Activated CD4-positive, alpha-beta memory T cell treated with anti-CD3 and anti-CD28 coated beads, Interleukin-2, amount 10 ng/mL, durations not matched to agents 7 days and 5 days (primary cell): ENCODE measurements at places on chromosomes 4 and X.

DNA sequence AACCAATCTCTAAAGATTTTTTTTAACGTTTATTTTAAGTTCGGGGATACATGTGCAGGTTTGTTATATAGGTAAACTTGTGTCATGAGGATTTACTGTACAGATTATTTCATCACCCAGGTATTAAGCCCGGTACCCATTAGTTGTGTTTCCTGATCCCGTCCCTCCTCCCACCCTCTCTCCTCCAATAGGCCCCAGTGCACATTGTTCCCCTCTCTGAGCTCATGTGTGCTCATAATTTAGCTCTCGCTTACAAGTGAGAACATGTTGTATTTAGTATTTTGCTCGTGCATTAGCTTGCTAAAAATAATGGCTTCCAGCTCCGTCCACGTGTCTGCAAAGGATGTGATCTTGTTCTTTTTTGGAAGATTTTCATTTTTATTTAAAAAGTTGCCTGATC, 2309.4 kb upstream of the AGA start:
- no peaks in the 10 kb centered on the region for H3K27me3 ChIP-seq
- H3K27ac ChIP-seq = no peak overlapping the region
- no peaks in the 10 kb centered on the region for H3K36me3 ChIP-seq
- DNase-seq = no peak

- H3K4me1 ChIP-seq = no peaks in the 10 kb centered on the region
- H3K4me3 ChIP-seq = no peak overlapping the region
- H3K36me3 ChIP-seq = no peaks in the 10 kb centered on the region
- DNase-seq = no peak
- H3K27ac ChIP-seq = no peak overlapping the region
- H3K27me3 ChIP-seq = no peaks in the 10 kb centered on the region
Measured at GRCh38 chr4:149055624-149056023, 613.4 kb upstream of the NR3C2 start.

- no peaks in the 10 kb centered on the region for H3K36me3 ChIP-seq
- no peaks in the 10 kb centered on the region for H3K4me1 ChIP-seq
- no peak overlapping the region for H3K27ac ChIP-seq
- no peaks in the 10 kb centered on the region for H3K27me3 ChIP-seq
Measured at GRCh38 chrX:6163721-6164120, 64.9 kb downstream of the NLGN4X start.

GRCh38 chr4:7066493-7066892, 1.4 kb downstream of the GRPEL1 start:
- H3K4me3 ChIP-seq = peak overlapping the region; percentile 90
- peak overlapping the region; percentile 78 for H3K27ac ChIP-seq

- H3K27ac ChIP-seq = no peak overlapping the region
- H3K4me3 ChIP-seq = no peak overlapping the region
- no peaks in the 10 kb centered on the region for H3K36me3 ChIP-seq
- H3K4me1 ChIP-seq = no peaks in the 10 kb centered on the region
- H3K27me3 ChIP-seq = no peaks in the 10 kb centered on the region
Measured at GRCh38 chr4:31983677-31984076, 1263.5 kb downstream of the PCDH7 start.

DNA sequence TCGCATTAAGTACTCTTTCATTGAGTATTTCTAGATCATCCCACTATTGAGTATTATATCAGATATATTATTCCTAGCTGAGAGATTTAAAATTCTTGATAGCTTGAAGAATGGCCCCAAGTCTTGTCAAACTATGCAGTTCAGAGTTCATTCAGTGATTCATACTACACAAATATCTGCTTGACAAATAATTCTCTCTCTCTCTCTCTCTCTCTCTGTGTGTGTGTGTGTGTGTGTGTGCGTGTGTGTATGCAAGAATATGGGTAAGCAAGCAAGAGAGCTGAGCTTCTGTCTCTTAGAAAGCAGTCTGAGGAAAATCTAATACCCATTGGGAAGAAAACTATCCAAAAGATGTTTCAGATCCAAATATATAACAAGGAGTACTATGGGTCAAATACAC, 142.0 kb downstream of the SLC10A7 start:
- no peaks in the 10 kb centered on the region for H3K27me3 ChIP-seq
- DNase-seq = no peak
- no peak overlapping the region for H3K4me3 ChIP-seq
- H3K36me3 ChIP-seq = peaks cover 2% of the 10 kb centered on the region
- no peak overlapping the region for H3K27ac ChIP-seq

- no peaks in the 10 kb centered on the region for H3K36me3 ChIP-seq
- H3K4me3 ChIP-seq = no peak overlapping the region
- peaks cover 23% of the 10 kb centered on the region for H3K4me1 ChIP-seq
- no peak for DNase-seq
Measured at GRCh38 chrX:46793386-46794143, 34.6 kb upstream of the SLC9A7 start.

- no peaks in the 10 kb centered on the region for H3K36me3 ChIP-seq
- no peaks in the 10 kb centered on the region for H3K4me1 ChIP-seq
- DNase-seq = no peak
- no peak overlapping the region for H3K27ac ChIP-seq
Measured at GRCh38 chrX:153870288-153870690, 15.7 kb downstream of the L1CAM start.

DNA sequence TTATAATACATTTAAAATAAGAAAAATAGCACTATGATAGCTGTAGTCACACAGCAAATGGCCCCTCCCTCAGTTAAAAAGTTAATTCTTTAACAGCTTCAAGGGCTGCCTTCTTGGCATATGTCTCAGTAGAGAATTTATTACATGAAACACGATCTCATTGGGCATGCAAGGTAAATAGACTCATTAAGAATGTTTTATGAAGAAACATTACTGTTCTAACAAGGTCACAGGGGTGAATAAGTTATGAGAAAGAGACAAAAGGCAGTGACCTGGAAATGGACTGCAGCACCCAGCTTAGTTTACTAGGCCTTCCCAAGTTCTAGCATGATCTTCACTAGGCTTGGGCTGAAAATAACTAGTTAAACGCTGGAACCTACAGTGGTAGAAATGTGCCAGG, 277.7 kb downstream of the NR3C2 start:
- H3K36me3 ChIP-seq = no peaks in the 10 kb centered on the region
- H3K27me3 ChIP-seq = no peaks in the 10 kb centered on the region
- H3K4me3 ChIP-seq = no peak overlapping the region
- peaks cover under 1% of the 10 kb centered on the region for H3K4me1 ChIP-seq
- H3K27ac ChIP-seq = no peak overlapping the region
- DNase-seq = no peak

DNA sequence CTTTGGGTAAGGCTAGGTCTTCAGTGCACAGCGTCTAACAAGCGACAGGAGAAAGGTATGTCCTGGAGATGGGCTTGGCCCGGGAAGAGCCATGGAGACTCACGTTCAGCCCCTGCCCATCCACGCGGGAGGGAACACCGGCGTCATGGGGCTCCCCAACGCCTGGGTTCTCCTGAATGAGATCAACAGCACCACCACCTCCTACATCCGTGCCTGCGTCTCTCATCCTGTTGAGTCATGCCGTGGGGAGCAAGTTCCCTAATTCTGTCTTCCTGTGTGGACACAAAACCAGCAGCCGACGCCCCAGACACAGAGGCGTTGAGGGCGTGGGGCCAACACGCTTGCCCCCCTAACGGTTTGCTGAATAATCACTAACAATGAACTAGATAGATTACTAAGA, 20.1 kb upstream of the IL3RA start:
- peaks cover 22% of the 10 kb centered on the region for H3K4me1 ChIP-seq
- peak; percentile 55 for DNase-seq
- no peaks in the 10 kb centered on the region for H3K27me3 ChIP-seq
- H3K36me3 ChIP-seq = peaks cover 8% of the 10 kb centered on the region

DNA sequence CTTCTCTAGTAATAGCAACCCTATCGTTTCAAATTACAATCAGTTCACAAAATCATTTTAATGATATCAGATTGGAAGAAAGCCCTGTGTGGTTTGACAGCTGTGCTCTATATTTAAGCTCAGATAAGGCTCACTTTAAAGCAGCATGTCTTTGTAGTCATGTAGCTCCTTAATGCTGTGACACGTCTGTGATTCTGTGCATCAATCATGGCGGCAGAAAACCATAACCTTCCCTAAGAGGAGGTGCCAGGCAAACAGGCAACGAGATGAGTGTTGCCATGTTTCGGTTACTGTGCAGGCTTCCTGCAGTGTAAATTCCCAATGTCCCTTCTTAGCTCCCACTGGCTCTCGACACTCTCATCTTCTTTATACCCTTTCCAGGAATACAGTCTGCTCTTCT, 212.7 kb downstream of the GRID2 start:
- H3K4me3 ChIP-seq = no peak overlapping the region
- no peaks in the 10 kb centered on the region for H3K4me1 ChIP-seq
- H3K27me3 ChIP-seq = no peaks in the 10 kb centered on the region
- no peak for DNase-seq
- no peak overlapping the region for H3K27ac ChIP-seq

DNA sequence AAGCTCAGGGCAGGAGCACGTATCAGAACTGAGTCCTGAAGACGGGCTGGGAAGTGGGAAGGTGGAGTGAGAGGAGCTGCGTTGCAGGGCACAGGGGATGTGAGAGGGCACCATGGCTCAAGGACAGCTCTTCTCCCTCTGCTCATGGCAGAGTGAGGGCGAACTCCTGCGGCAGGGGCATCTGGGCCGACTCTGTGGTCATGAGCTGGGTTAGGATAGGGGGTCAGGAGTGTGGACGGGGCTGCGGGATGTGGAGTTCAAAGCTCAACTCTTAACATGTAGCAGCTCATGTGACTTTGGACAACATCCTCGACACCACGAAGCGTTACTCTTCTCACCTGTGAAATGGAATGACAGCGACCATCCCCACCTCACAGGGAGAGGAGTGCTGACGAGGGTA, 19.4 kb upstream of the SORCS2 start:
- peaks cover 10% of the 10 kb centered on the region for H3K4me1 ChIP-seq
- no peaks in the 10 kb centered on the region for H3K36me3 ChIP-seq
- H3K27me3 ChIP-seq = peaks cover 37% of the 10 kb centered on the region

GRCh38 chrX:151155234-151155633, 21.1 kb upstream of the GPR50 start:
- H3K4me1 ChIP-seq = no peaks in the 10 kb centered on the region
- peaks cover 5% of the 10 kb centered on the region for H3K27me3 ChIP-seq
- no peak overlapping the region for H3K27ac ChIP-seq
- DNase-seq = no peak
- H3K4me3 ChIP-seq = no peak overlapping the region
- no peaks in the 10 kb centered on the region for H3K36me3 ChIP-seq

GRCh38 chr4:150078041-150078578, at the start of gene DCLK2:
Gene DCLK2 (plus strand): TSS chr4:150078445. CDS start chr4:150079028, 583 bp downstream.
- peak; percentile 17 for DNase-seq
- no peaks in the 10 kb centered on the region for H3K36me3 ChIP-seq
- H3K4me1 ChIP-seq = peaks cover 9% of the 10 kb centered on the region
- H3K4me3 ChIP-seq = peak within 1 kb of the TSS; percentile 49
- H3K27me3 ChIP-seq = peaks cover 57% of the 10 kb centered on the region

DNA sequence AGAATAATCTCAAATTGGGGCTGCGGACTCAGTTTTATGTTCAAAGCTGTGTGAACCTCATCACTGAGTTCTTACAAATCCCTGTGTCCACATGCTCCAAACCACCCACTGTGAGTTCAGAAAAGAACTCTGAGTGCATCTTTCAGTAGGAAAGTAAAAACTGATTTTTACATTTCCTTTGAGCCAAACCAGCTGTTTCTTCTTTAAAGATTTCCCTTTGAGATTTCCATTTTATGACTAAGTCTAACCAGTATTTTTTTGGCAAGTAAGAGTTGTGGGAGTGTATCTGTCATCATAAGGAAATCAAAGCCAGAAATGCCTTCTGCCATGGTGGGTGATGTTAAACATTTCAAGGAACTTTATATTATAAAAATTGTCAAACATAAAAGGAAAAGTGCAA, 100.0 kb downstream of the TET2 start:
- H3K4me3 ChIP-seq = no peak overlapping the region
- no peak for DNase-seq
- H3K36me3 ChIP-seq = peaks cover 32% of the 10 kb centered on the region
- H3K4me1 ChIP-seq = no peaks in the 10 kb centered on the region
- no peak overlapping the region for H3K27ac ChIP-seq
- H3K27me3 ChIP-seq = no peaks in the 10 kb centered on the region

DNA sequence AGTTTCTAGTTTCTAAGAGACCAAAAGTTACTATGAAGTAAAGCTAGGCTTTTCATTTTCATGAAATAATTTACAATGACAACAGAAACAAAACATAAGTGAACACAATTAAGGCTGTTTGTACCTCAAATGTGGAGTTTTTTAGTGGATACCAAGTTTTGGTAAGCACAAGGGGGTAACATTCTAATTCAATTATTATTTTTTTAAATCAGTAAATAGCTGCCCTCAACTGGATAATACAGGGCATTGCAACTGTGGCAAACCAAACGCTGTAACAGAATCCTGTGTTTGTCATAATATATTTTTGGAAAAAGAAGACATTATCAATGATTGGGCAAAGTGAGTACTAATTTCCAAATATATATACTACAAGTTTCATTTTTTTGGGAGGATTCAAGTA, 150.3 kb downstream of the FBXW7 start:
- H3K4me1 ChIP-seq = peaks cover 10% of the 10 kb centered on the region
- DNase-seq = no peak
- no peak overlapping the region for H3K27ac ChIP-seq
- H3K27me3 ChIP-seq = no peaks in the 10 kb centered on the region
- no peaks in the 10 kb centered on the region for H3K36me3 ChIP-seq

GRCh38 chrX:96563646-96564045, 121.0 kb upstream of the DIAPH2 start:
- H3K27me3 ChIP-seq = no peaks in the 10 kb centered on the region
- no peaks in the 10 kb centered on the region for H3K4me1 ChIP-seq
- DNase-seq = no peak
- no peak overlapping the region for H3K27ac ChIP-seq

DNA sequence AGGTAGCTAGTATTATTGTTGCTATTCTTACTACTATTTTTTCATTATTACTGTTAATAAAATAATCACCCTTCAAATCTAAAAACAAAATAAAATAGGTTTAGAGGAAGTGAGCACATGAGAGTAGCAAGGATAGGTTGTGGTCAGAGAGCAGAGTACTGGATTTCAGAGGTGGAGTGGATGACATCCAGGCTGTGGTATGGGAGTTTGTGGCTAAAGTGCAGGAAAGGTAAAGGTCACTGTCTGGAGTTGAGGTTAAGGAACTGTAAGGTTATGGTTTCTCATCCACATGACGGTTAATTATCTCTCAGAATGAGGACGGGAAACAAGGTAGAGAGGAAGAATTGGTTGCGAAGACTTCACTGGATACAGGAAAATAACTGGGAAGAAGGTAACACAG, 27.7 kb downstream of the STEEP1 start:
- no peaks in the 10 kb centered on the region for H3K4me1 ChIP-seq
- H3K27ac ChIP-seq = no peak overlapping the region
- H3K4me3 ChIP-seq = no peak overlapping the region
- no peaks in the 10 kb centered on the region for H3K27me3 ChIP-seq
- H3K36me3 ChIP-seq = peaks cover 3% of the 10 kb centered on the region

GRCh38 chrX:47228550-47229270, 4.1 kb upstream of the USP11 start:
- H3K4me1 ChIP-seq = peaks cover 1% of the 10 kb centered on the region
- H3K27ac ChIP-seq = no peak overlapping the region
- no peaks in the 10 kb centered on the region for H3K27me3 ChIP-seq
- peaks cover 40% of the 10 kb centered on the region for H3K36me3 ChIP-seq
- H3K4me3 ChIP-seq = no peak overlapping the region
- DNase-seq = no peak

GRCh38 chr4:82951196-82951595, 50.7 kb downstream of the THAP9 start:
- no peak for DNase-seq
- H3K36me3 ChIP-seq = peaks cover 31% of the 10 kb centered on the region
- H3K4me3 ChIP-seq = no peak overlapping the region
